SW 1271 (cell line): ENCODE measurements at places on chromosomes 3 and 15.

DNA sequence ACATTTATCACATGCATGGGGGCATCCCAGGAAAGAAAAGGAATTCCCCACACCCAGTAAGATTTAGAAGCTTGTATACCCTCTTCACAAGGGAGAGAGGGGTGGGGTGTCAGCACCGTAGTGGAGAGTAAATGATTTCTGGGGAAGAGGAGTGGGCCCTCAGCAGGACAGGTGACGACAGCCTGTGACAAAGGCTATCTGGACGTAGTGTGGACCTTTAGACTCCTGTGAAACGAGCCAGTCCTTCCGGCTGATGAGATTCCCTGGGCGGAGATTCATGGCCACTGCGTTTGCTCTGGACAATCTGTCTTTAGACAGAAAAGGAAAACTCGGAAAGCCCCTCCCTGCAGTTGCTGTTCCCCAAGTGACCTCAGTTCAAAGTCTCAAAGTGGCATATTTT is 1.7 kb upstream of the FAM3D start:
- no peak for DNase-seq

- no peak for DNase-seq
Observed at GRCh38 chr15:85614059-85614458, 180.7 kb downstream of the KLHL25 start.

DNA sequence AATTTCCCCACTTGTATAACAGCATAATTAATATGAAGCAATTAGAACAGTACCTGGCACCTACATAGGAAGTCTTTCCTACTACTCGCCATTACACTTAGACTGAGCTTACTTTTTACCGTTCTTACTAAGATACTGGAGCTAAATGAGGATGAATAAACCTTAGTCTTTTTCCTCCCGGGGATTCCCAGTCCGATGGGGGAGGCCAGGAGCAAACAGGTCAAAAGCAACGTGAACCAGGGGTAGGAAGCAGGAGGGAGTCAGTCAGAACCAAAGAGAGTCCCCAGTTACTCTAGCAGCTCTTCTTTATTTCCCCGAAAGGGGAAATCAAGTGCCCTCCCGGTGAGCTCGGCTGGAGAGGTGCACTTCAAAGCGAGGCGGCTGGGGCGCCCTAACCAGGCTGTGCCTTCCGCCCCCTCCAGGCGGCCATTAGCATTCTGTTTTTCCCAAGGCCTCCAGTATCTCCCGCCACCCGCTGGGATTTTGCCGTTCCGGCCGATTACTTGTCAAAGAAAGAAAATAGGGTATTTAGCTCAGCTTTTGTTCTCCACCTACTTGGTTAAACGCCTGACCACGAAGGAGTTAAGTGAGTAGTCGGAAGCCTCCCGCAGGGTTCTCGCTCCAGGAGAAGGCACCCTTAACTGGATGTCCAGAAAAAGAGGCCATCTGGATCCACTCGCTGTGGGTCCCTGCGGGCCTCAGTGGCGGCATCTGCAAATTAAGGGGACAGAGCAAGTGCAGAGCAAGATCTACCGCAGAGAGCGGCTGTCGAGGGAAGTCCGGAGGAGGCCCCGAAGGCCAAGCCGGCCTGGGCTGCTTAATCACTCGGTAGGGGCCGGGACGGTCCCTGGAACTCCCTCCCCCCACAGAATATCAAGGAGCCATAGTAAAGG is 6.3 kb upstream of the EOMES start:
- DNase-seq, result no peak

- no peak for DNase-seq
Observed at GRCh38 chr15:101092156-101092866, 159.5 kb downstream of the CHSY1 start.
